ENCODE measurements at places on chromosomes 12 and 14.
A peak's percentile ranks its signal among the peaks of the same experiment; 100 is the strongest.

- peak; percentile 50 for DNase-seq
Observed at GRCh38 chr12:50103767-50104321, at the start of gene GPD1. Gene GPD1, plus strand, starts transcription at chr12:50104008. Its CDS starts 43 bp downstream, at chr12:50104051.

DNA sequence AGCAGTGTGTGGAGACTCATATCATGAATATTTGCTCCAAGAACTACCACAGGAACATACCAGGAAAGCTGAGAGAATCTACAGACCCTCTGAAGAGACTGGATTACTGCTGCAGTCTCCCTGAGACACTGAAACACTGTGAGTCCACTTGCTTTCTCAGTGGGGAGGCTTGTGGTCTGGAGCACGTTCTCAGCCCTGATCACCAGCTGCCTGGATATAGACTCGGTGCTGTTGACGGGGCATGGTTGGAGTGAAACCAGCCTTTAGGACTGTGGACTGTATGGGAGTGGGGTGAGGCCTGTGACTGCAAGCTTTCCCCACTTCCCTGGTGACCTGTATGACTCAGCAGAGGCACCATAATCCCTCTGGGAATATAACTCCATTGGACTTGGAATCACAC is 525.8 kb upstream of the FBXO33 start:
- no peak for DNase-seq

DNA sequence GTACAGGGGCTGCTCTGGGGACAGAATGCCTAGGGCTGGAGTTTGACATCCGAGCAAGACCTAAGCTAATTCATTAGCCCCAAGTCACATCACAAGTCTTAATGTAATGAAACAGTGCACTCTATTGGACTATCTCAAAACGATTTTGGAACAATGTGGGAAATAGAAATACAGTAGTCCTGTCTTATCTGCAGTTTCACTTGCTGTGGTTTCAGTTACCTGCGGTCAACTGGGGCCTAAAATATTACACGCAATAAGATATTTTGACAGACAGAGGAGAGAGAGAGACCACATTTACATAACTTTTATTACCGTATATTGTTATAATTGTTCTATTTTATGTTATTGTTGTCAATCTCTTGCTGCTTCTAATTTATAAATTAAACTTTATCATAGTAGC is 21.1 kb downstream of the MOAP1 start:
- DNase-seq = no peak

DNA sequence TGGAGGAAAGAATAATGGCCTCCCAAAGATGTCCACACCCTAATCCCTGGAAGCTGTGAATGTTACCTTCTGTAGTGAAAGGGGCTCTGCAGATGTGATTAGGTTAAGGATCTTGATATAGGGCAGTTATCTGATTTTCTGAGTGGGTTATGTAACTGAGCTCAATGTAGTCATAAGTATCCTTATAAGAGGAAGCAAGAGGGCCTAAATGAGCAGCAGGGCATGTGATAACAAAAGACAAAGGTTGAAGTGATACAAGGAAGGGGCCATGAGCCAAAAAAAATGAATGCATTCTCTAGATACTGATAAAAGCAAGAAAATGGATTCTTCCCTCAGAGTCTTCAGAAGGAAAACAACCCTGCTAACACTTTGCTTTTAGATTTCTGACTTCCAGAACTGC is 78.8 kb downstream of the OSBPL8 start:
- DNase-seq = no peak

- no peak for DNase-seq
Observed at GRCh38 chr14:101583006-101583714, 21.9 kb downstream of the DIO3 start.

Data from amniotic epithelial cell (primary cell).